Fibroblast of lung (primary cell): ENCODE measurements at places on chromosomes 7 and 10. TPM values are rescaled to one million over a fixed set of nuclear protein-coding genes. Genes with fewer than 3 reads are reported as not detected.

DNA sequence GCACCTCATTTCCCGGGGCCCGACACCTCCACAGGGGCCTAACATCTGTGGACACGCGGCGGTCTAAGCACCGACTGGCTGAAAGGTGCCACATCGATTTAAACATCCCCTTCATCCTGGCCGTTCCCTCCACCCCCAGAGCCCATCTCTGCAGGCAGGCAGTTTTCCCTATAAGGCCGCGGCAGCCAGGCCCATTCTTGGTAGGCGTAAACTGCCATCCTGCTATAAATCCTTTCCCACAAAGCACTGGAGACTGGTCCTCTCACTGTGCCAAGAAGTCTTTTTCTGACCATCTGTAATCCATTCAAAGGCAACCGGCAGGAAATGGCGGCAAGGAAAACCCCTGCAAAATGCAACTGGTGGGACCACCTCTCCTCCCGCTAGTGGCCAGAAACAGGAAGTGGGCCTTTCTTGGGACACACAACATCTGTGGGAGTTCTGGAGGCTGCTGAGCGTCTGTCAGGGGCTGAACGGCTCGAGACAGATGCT lies 22.4 kb downstream of the ATXN7L1 start:
- no peak for DNase-seq

DNA sequence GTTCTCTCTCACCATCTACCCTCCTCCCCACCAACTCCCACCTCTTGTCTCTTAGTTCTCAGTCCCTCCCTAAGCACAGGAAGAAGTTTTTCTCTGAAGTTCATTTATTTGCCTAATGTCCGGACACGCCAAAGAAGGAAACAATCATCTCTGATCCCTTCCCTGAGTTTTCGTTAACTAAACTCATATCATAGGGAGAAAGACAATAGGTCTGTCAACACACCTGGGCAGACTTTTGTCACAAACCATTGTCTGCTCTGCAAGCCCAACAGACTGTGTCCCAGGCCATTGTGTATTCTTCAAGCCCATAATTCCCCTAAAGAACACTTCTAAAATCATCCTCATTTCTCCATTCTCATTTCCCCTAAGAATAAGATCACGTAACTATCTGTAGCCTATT lies 691.0 kb upstream of the MBL2 start:
- no peak for DNase-seq

Gene ACTL6B
- total RNA-seq: not detected in 2 replicates

DNA sequence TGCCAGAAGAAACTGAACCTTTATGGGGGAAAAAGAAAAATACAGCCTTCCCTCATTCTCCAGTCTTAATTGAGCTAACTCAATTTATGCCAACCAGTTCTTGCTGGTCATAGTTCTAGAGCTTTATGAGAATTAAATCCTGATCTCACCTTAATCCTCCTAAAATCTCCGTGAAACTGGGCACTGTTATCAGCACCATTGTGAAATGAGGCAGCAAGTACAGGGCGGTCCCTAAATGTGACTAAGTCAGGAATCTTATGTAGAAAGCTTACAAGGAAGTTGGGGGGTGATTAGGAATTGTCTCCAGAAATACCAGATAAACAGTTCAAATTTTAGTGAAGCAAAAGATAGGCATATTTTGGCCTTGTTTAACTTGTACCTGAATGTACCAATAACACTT lies 10.7 kb upstream of the INSYN2A start:
- no peak for DNase-seq

GRCh38 chr10:72079356-72079755 lies 9.0 kb downstream of the SPOCK2 start:
- no peak for DNase-seq

Gene PTF1A
- not detected in 2 replicates for total RNA-seq

GRCh38 chr7:50681432-50682045 lies 101.2 kb downstream of the GRB10 start:
- no peak for DNase-seq

GRCh38 chr7:80815733-80816132 lies 103.1 kb downstream of the SEMA3C start:
- DNase-seq: no peak

Gene CARD11
- total RNA-seq: not detected in 2 replicates

GRCh38 chr10:3850999-3851937 lies 66.3 kb upstream of the KLF6 start:
- peak; percentile 93 for DNase-seq

Gene DKK1
- 54.4 and 80.6 TPM in 2 replicates for total RNA-seq

GRCh38 chr7:2651336-2651735 lies 19.6 kb downstream of the TTYH3 start:
- no peak for DNase-seq

Gene CPEB3
- total RNA-seq: 0.51 and 0.66 TPM in 2 replicates

Gene WBP1L
- total RNA-seq: 28.8 and 40.0 TPM in 2 replicates

Gene POLR3A
- 14.1 and 16.8 TPM in 2 replicates for total RNA-seq

Gene INHBA
- 4.1 and 15.0 TPM in 2 replicates for total RNA-seq

DNA sequence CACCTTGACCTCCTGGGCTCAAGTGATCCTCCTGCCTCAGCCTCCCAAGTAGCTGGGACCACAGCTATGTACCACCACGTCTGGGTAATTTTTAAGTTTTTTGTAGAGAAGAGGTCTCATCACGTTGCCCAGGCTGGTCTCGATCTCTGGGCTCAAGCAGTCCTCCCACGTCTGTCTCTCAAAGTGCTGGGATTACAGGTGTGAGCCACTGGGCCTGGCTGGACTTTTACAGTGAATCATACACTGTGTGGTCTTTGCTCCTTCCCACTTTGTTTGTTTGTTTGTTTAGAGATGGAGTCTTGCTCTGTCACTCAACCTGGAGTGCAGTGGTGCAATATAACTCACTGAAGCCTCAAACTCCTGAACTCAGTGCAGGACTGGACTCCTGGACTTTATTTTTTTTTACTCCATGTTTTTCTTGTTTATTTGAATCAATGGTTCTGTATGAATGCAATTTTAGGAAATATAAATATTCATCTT lies 12.5 kb downstream of the PPIA start:
- DNase-seq: no peak

DNA sequence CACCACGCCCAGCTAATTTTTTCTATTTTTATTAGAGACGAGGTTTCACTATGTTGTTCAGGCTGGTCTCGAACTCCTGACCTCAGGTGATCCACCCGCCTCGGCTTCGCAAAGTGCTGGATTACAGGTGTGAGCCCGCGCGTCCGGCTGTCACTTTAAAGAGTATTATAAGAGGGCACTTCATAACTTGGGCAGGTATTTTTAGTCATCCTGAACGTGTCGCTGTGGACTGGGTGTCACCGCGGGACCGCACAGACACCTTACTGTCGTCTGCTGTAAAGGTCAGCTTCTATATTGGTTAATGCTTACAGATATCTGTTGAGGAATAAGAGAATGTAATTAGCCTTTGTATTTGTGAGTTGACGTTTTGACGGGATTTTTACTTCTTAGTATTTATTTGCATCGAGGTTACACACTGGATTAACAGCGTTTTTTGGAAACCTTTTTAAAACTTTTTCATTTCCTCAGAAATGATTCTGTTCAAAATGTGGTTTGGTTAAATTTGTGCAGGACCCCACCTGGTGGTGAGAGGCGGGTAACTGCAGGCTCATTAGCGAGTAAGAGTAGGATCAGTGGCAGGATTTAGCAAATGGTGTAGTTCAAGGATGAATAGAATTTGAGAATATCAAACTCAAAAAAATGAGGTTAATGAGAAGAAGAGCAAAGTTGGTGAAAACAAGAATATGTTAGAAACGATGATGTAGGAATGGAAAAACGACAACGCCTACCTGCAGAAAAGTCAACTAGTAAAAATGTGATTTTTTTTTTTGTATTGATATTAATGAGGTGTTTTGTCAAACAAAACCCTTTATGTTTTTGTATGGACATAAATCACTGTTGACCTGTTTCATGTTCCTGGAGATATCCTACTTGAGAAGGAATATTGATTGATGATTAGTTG lies 3.2 kb downstream of the DNAJB6 start:
- DNase-seq: peak; percentile 78

Gene NUTM2E
- total RNA-seq: under 0.01 TPM in 1 of 2 replicates, not detected in the other

GRCh38 chr7:111076205-111076604 lies 14.7 kb upstream of the LRRN3 start:
- DNase-seq: peak; percentile 98

GRCh38 chr10:120437541-120437940 lies 19.5 kb upstream of the PLPP4 start:
- DNase-seq: no peak

DNA sequence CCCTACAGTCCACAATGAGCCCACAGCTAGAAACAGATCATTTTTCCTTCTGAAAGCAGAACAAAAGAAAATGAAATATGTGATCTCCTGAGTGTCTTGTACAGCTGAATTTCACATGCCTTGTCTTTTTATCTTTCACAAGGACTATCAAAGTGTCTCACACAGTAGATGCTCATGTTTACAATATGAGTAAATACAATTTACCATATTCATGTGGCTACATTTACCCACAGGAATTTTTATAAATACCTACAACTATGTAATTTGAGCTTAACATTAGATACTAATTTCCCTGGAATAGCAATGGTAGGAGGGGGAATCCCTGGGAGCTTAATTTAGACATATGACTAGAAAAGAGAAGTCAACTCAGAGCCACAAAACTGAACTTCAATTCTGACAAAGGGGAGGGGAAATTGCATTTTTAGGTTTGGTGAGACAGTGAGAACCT lies 186.2 kb downstream of the MACC1 start:
- peak; percentile 84 for DNase-seq

- no peak for DNase-seq
Measured at GRCh38 chr7:33634606-33635005, 270.7 kb upstream of the BMPER start.

DNA sequence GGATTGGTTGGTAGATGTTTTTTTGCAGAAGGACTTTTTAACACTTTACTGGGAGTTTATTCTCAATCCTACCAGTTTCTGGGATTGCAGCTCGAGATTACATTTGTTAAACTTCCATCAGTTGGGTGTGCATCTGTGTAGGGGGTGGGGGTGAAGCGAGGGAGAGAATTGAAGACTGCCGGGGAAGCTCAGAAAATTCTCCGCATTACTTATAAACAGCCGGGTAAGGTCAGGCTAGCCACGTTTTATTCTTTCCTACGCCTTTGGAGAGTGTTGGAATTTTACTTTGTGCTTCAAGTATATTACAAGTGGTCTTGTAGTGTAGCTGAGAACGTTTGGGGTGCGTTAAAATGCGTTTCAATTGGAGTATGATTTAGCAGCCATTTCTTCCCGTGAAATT lies 1.1 kb downstream of the PALS2 start:
- peak; percentile 33 for DNase-seq

GRCh38 chr10:47183704-47184041 lies 116.3 kb upstream of the GDF10 start:
- DNase-seq: peak; percentile 57

DNA sequence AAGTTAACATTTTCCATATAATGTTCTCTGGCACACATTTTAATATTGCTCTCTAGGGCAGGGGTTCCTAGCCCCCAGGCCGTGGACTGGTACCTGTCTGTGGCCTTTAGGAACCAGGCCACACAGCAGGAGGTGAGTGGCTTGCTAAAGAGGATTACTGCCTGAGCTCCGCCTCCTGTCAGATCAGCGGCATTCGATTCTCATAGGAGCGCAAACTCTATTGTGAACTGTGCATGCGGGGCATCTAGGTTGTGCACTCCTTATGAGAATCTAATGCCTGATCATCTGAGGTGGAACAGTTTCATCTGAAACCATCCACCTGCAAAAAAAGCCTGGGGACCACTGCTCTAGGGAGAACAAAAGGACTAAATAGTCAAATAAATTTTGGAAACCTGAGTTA lies 65.7 kb downstream of the EXOC6 start:
- DNase-seq: no peak

Gene MDH2
- total RNA-seq: 29.5 and 49.4 TPM in 2 replicates

GRCh38 chr7:155917836-155918430 lies 105.7 kb upstream of the SHH start:
- peak; percentile 34 for DNase-seq

GRCh38 chr10:77245953-77246352 lies 391.7 kb downstream of the KCNMA1 start:
- peak; percentile 73 for DNase-seq

Gene PPP1R17
- total RNA-seq: not detected in 2 replicates

DNA sequence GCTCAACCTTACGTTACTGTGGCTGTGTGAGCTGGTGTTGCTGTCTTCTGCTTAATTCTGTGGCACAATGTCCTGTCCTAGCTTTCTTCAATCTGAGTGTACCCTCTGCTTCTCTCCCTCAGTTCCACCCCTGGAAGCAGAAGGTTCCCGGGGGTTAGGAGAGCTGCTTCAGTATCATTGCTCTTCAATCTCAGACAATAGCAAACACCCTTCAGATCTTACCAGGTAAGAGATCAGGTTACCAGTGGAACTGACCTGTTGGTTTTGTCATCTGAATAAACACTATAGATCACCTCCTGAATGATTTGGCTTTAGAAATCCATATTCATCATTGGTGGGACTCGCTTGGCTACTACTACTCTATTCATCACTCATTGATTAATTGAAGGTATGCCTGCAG lies 48.4 kb downstream of the DNAJB9 start:
- DNase-seq: no peak

Gene VAX1
- total RNA-seq: not detected in 2 replicates

GRCh38 chr7:35011085-35011484 lies 26.2 kb downstream of the DPY19L1 start:
- no peak for DNase-seq

DNA sequence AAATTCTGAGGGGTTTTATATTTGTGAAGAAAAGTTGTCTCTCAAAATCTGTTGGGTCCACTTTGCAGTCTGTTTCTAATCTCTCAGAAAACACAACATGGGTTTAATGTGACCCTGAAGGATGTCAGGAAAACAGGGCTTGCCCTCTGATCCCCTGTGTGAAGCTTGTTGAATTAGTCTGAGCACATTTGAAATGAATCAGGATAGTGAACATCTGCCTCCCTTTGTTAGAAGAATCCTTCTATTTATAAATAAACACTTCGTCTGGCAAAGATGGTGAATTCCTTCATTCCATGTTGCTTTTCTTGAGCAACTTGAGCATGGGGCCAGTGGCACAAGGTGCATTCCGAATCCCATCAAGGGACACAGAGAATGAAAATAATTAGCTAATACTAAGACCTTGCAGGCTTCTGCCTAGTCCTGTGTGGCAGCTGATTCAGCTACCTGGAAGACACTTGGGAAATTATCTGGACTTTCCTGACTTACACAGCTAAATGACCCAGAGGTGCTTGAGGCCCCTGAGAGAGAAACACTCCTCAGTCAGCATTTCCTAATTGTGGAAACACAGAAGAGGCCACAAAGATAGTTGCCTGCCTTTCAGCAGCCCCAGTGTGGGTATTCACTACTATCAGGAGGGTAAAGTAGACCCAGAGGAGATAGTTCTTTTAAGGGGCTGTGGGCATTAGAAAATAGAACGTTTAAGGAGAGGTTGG lies 305.5 kb downstream of the C7orf25 start:
- DNase-seq: peak; percentile 28

GRCh38 chr7:151076863-151077704 lies 3.5 kb downstream of the FASTK start:
- DNase-seq: no peak

GRCh38 chr10:66916030-66916429 lies 9.8 kb upstream of the LRRTM3 start:
- DNase-seq: no peak

- no peak for DNase-seq
Measured at GRCh38 chr7:39102234-39102633, 124.5 kb downstream of the POU6F2 start.

Gene C10orf62
- not detected in 2 replicates for total RNA-seq

Gene RNF32
- 2.6 and 2.8 TPM in 2 replicates for total RNA-seq
